EL (cell line): ENCODE measurements at places on chromosomes 1 and 21.

DNA sequence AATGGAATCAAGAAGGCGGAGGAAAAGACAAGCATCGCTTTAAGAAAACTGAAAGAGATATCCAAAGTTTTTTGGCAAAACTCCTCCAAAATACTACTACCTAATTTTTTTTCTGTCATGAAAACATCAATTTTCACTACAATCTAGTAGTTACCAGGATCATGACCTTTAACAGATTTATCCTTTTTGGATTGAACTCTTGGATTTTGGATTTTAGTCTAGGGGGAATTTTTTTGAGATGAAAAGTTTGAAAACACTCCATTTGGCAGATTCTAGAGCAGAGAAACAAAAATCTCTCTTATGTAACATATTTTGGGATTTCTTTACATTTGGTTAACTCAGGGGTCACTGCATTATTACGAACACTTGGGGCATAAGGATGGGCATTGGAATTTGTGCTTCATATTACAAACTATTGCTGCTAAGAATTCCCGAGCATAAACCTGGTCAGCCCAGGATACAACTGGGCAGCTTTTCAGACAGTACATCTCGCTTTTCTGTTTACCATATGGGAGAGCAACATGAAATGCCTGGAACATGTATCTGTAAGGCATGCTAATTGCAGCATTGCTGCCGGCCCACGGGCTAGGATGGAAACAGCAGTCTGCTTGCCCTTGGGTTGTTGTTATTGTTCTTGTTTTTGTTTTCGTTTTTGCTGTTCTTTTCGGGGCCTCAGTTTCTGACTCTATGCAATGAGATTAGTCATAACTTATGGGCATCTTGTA lies 264.3 kb downstream of the RHOU start:
- DNase-seq, result no peak

- DNase-seq, result no peak
These were observed 3.5 kb downstream of the ABCB10 start for GRCh38 chr1:229554886-229555621.

- DNase-seq, result no peak
These were observed 157.8 kb downstream of the ATG4C start for GRCh38 chr1:62941780-62942179.

DNA sequence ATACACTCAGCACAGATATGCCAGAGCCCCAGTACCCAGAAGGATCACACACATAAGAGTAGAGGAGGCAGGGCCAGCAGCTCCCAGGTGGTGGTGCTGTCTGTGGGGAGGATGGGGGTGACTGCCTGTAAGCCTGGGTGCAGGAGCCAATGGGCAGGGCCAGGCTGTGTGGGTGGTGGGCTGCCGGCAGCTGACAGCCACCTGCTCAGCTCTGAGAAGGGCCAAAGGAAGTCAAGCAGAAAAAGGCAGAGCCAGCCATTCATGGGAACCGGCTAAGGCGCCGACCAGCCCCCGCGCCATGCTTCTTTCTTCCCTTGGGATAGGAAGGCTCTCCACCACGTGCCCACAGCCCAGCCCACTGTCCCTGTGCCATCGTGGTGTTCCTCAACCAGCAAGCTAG lies 14.1 kb downstream of the PIK3C2B start:
- DNase-seq, result no peak

GRCh38 chr1:151989211-151989862 lies 4.3 kb downstream of the S100A10 start:
- DNase-seq, result peak; percentile 92

GRCh38 chr1:57770772-57771171 lies 346.9 kb upstream of the DAB1 start:
- peak; percentile 3 for DNase-seq

GRCh38 chr1:209983953-209984352 lies 45.9 kb downstream of the SYT14 start:
- DNase-seq, result no peak

DNA sequence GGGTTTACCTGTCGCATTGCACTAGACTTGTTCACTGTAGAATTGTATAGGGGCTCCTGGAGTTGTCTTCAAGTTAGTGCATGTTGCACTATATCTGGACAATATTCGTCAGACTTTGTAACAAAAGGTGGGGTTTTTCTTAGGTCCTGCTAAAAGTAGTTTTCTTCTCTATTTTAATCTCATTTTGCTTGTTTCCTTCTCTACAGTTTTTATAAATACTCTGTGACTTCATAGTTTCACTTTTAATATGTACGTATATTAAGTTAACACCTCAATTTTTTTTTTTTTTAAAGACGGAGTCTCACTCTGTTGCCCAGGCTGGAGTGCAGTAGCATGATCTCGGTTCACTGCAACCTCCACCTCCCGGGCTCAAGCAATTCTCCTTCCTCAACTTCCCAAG lies 26.5 kb upstream of the MRPS6 start:
- no peak for DNase-seq

DNA sequence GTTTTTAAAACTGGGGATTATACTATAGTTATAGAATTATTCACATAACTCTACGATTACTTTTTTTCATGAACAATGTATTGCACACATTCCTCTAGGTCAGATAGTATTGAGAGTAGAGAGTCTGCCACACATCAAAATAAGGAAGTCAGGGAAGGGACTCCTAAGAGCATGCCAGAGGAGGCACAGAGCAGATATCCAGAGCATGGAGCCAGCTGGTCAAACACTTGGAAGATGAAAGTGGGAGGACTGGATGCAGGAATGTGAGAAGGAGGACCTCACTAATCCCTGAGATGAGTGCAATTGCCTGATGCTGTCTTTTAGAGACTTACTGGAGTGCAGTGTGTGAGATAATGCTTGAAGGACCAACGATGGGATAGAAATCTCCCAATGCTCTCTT lies 9.6 kb upstream of the RFX5 start:
- DNase-seq, result no peak

GRCh38 chr1:54398963-54399528 lies 7.1 kb downstream of the SSBP3 start:
- DNase-seq, result no peak

GRCh38 chr1:34192621-34193020 lies 15.9 kb downstream of the C1orf94 start:
- no peak for DNase-seq

GRCh38 chr1:245464290-245464689 lies 309.5 kb downstream of the KIF26B start:
- no peak for DNase-seq

DNA sequence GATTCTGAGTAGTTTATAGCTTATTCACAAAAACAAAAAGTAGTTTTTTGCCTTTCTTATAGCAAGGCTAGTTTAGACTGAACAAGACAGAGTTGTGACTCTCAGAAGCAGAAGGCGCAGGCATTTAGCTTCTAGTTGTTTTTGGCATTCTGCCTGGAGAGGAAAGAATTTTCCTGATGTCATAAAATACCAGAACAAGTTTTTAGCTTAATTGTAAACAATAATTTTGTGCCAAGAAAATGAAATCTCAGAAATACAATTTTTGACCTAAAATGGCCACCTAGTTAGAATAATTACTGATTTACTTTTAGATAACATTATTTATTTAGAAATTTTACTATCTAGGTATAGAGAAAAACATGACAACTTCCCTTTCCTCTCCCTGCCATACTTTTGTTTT lies 1.0 kb downstream of the DNAJB4 start:
- peak; percentile 91 for DNase-seq

GRCh38 chr21:34878501-34878900 lies 170.6 kb downstream of the RUNX1 start:
- no peak for DNase-seq

GRCh38 chr21:38531039-38531541 lies 32.8 kb upstream of the ERG start:
- no peak for DNase-seq
